ENCODE measurements at places on chromosomes 5 and 9.

DNA sequence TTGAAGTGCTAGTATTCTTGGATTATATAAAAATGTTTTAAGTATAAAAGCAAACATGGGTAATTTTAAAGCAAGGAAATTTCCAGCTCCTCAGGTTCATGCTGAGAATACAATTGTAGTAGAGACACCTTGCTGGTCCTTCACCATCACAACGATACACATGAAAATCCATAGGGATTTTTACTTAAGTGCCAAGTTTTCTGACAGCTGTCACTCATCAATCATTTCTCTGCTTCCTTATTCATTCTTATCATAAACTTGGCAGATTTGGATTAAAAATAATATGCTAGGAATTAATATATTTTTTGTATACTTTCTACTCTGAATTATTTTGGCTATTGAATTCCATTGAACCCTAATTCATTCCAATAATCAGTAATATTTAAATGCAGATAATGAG, 167.9 kb upstream of the PTGER4 start:
- DNase-seq, result no peak

- DNase-seq, result no peak
These were observed 307.0 kb downstream of the CWC27 start for GRCh38 chr5:65075623-65076250.

DNA sequence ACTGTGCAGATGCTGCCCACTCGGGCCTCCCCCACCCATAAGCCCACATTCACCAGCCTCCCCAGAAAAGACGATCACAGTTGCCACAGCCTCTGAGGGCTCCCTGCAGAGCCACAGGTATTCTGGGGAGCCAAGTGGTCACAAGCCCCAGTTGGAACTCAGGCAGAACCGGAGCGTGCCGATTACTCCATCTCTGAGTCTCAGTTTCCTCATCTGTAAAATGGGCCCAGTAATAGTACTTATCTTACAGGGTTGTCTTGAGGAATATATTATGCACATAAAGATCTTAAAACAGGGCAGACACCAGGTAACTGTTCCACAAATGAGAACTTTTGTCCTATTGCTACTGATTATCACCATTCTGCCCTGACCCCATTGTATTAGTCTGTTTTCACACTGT, 57.7 kb upstream of the FUBP3 start:
- DNase-seq, result no peak

GRCh38 chr5:178223196-178223773, 9.3 kb downstream of the PHYKPL start:
- DNase-seq, result no peak

- no peak for DNase-seq
These were observed 76.3 kb upstream of the RAPGEF1 start for GRCh38 chr9:131815970-131816873.

DNA sequence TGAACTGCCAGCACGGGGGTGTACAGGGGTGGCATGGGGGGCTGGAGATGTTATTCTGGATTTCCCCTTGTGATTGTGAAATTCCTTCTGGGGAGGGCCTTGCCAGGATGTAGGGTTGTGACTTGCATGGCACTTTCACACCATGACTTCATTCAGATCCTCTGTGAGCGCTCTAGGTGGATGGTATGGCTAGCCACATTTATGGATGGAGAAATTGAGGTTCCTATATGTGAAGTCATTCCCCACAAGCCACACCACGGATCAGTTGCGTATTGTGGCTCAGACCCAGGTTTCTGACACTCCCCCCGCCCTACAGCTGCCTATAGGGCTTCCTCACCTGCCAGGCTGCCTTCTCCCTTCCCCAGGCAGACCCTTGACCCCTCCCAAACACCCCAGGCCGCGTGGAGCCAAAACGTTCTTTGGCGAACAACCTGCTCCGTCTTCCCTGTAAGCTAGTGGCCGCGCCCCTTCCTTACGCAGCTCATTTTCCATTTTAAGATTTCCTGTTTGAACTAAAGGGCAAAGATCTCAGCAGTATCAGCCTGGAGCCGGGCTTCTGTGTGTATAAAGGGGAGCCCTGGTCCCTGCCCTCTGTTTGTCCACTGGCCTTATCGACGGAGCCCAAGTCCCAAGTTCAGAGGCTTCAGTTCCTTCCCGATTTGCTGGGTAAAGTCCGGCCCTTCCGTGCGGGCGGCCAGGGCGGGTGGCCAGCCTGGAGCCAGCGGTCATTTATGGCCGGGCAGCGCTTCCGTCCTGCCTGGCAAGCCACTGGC, 97.8 kb upstream of the KLF4 start:
- DNase-seq, result no peak

DNA sequence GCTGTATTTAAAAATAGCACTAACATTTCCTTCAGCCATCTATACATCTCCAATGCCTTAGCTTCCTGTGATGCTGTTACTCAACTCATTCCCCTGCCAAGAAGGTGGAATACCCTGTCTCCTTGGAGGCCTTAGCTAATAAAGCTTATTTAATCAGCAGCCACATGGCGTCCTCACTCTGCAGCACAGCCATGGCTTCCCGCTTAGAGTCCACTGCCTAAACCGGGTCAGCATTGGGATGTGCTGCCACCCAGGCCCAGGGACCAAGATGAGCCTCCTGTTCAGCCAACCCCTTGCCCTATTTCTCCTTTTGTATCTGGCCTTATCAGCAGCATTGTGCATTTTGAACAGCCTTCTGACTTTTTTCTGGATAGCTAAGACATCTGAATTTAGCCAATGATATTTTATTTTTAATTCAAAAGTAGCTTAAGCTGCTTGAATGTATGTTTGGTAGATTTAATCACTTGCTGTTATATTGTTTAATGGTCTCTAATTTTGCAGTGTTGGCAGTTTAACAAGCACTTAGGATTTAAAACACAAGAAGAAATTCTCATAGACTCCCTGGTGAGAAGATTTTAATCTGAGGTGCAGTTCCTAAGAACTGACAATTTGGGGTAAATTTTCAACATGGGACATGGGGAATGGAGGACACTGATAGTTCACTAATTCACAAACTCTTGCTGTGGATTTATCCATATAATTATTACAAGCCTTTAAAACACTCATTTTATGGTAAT, 113.0 kb downstream of the RPS23 start:
- no peak for DNase-seq

- no peak for DNase-seq
These were observed 4.5 kb upstream of the CDC42SE2 start for GRCh38 chr5:131259326-131259725.

- DNase-seq, result no peak
These were observed 66.8 kb upstream of the PCSK1 start for GRCh38 chr5:96499753-96500345.

All from naive thymus-derived CD8-positive, alpha-beta T cell (primary cell).